ENCODE measurements at places on chromosomes 2 and 18.

- DNase-seq, result no peak
Measured at GRCh38 chr2:44075541-44075940, 79.8 kb upstream of the LRPPRC start.

DNA sequence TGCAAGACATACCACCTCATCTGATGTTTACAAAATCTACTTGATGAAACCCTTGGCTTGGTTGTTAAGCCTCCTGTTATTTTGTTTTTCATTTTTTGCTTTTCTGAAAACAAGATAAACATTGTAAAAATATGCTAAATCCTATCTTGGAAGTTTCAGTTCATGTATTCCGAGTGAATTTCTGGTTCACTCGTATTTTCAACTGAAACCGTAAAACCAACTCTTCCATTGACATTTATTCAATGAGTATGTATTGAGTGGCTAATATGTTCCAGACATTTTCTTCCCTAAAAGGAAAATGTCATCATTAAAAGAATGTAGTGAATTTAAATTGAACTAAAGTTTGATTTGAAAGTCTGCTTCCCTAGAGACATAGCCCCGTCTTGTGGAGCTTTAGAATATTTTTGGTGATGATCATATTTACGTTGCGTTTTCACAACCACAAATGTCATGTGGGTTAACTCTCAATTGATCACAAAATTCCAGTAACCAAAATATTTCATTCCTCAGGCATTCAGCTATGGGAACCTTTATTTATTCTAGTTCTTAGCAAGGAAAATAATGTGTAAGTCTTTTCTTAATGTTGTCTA is 204.2 kb downstream of the MBD2 start:
- DNase-seq, result no peak

DNA sequence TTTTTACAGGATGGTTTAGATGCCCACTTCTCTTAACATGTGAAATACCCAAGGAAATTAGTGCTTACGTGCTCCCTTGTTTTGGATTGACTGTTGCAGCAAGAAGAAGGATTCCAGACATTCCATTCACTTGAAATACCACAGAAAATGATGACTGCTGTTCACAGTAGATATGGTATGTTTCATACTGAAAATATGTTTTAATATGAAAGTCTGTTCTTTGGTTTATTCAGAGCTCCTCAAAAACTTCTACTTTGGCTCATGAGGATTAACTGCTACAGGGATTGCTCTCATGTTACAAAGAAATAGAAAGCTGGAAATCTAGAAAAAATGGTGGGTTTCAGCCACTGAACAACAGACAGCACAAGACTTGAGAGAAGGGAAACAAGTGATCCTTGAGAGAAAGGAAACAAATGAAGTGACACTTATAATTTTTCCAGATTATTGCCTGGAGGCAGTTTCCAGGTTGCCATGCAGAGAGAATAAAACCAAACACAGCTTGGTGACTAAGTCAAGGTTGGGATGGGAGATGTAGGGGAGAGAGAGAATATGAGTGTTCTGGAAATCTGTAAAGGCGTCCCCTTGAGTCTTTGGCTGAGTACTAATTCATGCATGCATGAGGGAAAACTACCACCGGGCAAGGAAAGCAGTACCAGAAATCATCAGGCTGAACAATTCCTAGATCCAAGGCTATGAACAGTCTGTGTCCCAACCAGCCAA is 348.1 kb downstream of the CLIP4 start:
- no peak for DNase-seq

GRCh38 chr2:200466425-200467418 is 43.1 kb downstream of the KCTD18 start:
- no peak for DNase-seq

DNA sequence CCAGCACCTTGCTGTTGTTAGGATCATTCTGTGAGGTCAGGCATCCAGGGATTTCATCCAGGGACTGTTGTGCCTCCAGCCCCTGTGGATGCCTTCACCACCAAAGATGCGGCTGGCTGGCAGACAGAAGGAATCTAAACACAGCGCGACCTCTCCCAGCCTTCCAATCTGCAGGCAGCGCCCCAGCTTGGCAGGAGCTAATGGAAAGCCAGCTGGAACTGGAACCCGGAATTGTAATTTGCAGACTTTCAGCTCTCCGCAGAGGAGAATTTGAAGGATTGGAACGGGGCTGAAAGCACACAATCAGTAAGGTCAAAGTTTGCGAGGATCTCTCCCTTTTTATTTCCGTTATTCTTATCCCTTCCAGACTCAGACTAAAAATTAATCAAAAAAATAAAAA is 127.8 kb downstream of the TRIB2 start:
- no peak for DNase-seq

- no peak for DNase-seq
Measured at GRCh38 chr18:50654658-50655550, 95.0 kb downstream of the MAPK4 start.

DNA sequence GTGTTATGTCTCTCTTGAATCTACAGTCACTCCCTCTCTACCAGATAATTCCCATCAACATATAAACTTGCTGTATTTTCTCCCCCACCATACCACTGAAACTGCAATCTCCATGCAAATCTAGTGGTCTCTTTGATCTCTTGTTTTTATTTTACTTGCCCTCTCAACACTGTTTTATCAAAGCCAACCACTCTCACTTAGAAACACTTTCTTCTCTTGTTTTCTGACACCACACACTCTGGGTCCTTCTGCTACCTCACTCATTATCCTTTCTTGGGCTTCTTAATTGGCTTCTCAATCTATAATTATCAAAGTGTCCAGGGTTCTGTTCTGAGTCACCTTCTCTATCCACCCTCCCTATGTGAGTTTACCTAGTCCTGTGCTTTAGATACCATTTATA is 2.0 kb upstream of the MCFD2 start:
- DNase-seq, result no peak

- no peak for DNase-seq
Measured at GRCh38 chr2:68689553-68690537, 44.8 kb upstream of the ARHGAP25 start.

DNA sequence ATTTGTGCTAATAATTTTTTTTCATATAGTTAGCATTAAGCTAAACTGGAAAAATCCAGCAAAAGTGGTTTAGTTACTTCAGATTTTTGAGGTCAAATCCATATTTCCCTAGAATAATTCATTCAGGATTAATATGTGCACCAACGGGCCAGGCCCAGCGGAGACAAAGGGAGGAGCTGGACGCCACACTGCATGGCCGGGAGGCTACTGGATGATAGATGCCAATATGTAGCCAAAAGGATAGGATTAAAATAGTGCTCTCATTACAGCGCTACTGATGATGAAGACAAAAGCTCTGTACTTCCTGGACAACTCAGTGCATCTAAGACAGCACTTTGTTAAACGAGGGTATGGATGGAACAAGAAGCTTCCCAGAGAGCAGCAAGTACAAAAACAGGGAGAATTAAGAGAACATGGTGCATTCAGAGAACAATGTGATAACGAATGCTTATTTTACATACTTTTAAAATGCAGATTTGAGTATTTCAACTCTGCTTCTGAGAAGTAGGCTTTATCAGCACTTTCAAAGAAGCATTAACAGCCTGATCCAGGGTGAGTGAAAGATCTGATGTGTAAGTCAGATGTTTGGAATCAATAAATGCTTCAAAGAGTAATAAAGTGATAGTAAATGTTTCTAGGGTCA is 39.8 kb downstream of the PPP4R1 start:
- no peak for DNase-seq

DNA sequence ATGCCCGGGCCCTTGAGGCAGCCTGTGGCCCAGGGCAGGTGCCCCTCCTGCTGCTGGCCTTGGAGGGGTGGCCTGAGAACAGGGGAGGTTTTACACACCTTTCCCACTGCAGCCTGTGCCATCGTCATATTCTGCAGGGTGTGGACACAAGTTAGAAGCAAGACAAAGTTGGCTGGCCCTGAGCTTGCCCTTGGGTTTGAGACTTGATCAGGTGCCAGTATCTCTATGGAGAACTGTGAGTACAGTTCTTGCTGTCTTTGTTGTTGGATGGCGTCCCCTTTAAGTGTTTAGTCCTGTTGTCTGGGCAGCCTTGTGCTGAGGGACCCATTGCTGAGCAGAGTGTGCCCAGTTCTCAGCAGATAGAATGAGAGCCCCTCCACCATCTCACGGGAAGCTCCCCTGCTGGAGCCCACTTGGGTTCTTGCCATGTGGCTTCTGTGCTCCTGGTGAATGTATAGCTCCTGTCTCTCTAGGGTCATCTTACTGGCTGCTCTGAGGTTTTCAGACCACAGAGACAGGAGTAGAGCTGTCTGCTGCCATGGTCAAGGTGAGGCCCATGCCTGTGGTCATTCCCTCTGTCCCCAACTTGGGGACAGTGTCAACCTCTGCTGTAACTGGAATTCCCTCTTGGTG is 115.9 kb downstream of the SH3RF3 start:
- no peak for DNase-seq

GRCh38 chr18:37684590-37684989 is 119.0 kb upstream of the CELF4 start:
- DNase-seq, result no peak

DNA sequence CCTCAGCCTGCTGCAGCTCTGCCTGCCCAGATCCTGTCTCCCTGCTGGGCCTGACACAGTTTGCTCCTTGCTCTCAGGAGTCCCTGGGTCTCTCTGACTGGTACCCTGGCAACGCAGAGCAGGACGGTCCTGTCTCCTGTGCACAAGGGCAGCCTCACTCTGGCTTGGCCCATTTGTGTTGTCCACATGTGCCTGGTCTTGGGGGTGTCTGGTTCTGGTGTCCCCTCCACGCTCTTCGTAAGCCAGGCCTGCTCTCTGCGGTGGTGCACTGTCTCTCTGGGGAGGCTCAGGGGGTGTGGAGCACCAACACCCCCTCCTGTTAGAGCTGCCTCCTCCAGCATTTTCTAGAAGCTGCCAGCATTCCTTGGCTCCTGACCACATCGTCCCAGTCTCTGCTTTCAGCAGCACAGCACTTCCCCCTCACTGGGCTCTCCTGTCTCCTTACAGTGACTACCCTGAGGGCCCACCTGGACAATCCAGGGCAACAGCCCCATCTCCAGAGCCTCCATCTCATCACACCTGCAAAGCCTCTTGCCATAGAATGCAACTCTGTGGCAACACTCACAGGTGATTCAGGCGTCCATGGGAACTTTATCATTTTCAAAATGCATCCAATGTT is 235.6 kb upstream of the HS6ST1 start:
- no peak for DNase-seq

DNA sequence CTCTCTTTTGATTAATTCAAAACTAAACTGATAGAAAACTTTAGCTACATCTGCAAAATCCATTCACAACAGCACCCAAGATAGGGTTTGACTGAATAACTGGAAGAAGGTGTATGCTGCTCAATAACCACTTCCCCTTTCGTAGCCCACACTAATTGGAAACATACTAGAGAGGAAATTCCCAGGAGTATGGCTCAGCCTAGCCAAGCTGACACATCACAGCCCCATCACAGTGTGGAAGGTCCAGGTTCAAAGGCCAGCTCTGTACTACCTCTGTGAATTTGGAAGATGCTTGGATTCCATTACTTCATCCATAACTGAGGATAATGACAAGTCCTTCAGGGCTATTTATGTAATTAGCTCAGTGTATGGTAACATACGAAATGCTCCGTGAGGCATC is 185.4 kb downstream of the FBXO15 start:
- DNase-seq, result no peak

DNA sequence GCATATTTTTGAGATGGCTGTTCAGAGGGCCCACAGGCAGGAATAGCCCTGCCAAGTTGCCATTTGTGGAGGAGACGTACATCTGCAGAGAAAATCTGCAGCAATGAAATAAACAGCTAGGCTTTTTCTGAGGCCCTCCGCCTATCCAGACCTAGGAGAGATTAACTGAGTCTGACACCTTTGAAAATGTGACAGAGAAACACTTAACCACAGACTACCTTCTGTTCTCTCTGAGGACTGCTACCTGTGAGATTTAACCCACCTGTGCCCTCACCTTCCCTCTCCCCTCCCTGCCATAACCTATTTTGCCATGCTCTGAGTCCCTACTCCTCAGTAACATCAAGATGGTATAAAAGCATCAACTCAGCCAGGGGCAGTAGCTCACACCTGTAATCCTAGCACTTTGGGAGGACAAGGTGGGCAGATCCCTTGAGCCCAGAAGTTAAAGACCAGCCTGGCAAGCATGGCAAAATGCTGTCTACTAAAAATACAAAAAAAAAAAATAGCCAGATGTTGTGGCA is 160.3 kb downstream of the TGIF1 start:
- no peak for DNase-seq

DNA sequence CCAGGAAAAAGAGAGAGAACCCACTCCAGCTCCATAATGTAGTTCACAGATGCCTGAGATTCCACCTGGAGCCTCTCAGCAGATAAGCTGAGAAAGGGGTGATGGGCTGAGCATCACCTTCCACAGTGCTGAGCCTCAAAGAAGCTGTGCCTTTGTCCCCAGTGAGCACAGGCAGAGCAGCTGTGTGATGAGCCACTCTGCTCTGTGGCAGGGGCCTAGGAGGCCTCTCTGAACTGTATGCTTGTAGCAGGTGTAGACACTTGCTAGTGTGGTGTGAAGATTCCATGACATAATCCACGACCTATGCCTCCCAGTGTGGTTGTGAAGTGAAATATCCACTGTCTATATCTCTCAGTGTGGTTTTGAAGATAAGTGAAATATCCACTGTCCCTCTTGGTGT is 70.4 kb upstream of the MGAT4A start:
- DNase-seq, result no peak

GRCh38 chr2:205858881-205859441 is 176.7 kb downstream of the NRP2 start:
- no peak for DNase-seq

GRCh38 chr18:79974025-79974654 is 9.7 kb downstream of the HSBP1L1 start:
- no peak for DNase-seq

DNA sequence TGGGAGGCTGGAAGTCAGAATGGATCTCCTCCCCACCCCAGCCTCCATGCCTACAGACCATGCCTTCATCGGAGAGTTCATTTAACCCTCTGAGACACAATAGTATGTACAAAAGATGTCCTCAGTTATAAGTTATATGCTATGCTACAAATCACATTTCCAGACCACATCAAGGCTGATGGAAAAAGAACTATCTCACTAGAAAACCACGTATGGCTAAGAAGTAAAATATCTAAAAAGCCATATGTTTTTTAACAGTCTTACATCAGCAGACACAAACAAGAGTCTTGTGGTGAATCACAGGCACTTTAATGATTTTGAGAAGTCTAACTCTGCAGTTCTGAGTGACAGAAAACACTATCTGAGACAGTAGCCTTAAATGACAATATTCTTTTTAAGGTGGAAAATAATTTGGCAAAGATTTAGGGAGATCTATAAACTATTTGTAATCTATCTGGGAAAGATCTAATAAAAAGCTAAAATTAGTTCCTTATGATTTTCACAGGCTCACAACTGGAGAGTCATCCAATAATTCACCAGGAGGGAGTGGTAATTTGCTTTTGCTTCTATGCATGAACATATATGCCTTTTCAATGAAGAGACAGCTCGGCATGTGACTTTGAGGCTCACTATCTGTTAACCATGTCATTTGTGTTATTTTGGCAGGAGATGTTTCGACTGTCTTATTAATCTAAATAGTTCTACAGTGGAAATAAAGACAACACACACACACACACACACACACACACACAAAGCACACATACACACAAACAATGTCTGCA is 197.5 kb downstream of the IRS1 start:
- no peak for DNase-seq

- no peak for DNase-seq
Measured at GRCh38 chr2:16135196-16135912, 195.0 kb downstream of the MYCN start.

- no peak for DNase-seq
Measured at GRCh38 chr18:3323900-3324299, 62.0 kb downstream of the MYL12B start.

All from cortex of kidney (tissue), 1 donor.